NCI-H446 (cell line): ENCODE measurements at places on chromosomes 16 and 17.

DNA sequence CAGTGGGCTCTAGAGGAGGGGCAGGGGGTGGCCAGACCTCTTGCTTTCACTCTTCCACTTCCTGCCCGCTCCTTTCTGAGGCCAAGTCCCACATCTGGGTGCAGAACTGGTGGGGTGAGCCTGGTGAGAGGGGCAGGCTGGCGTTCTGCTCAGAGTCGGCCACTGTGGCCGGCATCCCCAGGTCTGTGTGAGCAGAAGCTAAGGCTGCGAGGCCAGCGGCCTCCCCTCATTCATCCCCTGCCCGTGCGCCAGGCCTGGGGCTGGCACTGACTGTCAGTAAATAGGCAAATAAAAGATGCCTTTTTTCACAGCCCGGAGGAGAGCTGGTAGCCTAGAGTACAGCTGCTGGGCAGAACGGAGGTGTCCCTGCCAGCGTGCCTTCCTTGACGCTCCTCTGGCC is 1.2 kb downstream of the DEF8 start:
- DNase-seq, result no peak

DNA sequence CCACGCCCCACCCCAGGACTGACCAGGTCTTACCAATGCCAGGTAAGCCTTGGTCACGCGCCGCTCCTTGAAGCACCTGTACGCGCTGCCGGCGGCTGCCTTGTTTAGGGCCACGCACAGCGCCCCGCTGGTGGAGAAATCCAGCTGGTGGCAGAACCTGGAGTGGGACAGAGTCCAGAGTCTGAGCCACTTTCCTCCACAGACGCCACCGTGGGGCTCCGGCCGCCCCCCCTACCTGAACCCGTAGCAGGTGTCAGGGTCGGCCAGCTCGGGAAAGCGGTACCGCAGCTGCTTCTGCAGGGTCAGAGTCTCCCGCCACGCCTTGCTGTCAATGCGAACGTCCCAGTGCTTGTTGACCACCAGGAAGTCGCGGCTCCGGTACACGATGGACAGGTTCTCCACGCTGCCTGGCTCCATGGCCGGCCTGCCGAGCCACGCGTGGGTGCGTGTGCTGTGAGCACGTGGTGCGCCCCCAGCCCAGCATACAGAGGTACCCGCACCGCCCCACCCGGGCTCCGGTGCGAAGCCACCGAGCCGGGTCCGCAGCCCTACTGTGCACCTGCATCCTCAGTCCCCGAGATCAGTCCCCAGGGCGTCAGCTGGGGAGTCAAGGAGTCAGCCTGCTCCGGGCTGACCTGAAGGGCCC is 737 bp downstream of the RPUSD1 start:
- no peak for DNase-seq

- DNase-seq, result no peak
Measured at GRCh38 chr17:57341611-57342540, 85.6 kb downstream of the MSI2 start.

DNA sequence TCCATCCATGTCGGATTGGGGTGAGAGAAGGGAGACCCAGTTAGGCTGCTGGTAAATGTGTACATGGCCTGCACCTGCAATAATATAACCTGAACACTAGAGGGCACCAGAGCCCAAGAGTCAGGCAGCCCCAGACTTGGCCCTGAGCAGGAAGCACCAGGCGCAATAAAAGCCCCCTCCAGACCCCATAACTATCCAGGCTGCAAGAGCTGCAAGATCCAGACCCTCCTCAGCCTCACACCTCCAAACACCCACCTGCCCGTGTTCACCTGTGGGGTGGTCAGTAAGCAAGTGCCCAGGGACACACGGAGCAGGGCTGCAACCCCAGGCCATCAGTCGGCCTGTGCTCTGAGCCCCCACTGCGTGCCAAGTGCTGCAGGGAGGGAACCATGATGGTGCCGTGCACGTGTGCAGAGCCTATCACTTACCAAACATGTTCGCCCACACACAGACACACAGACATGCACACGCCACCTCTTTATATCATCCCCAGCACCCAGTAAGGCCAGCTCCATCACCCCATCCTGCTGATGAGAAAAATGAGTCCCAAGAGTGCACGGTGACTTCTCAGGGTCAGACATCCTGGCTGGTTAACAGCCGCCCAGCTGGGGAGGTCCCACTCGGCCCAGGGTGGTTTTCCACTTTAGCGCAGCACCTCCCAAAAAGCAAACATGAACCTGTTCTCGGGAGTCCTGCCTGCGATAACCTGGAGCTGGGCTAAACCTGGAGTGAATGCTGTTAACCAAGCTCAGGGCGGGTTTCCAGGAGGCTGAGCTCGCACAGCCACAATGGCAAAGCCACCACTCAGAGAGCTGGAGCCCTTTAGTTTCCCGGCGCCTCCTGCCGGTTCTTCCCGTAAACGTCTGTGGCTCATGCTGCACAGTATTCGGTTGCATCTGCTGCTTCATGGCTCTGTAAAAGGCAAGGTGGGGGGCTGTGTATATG is 439.8 kb downstream of the SOX9 start:
- no peak for DNase-seq

- DNase-seq, result no peak
Measured at GRCh38 chr16:84547546-84548061, 43.1 kb upstream of the MEAK7 start.
